A673 (cell line): ENCODE measurements at places on chromosomes 6 and 20. TPM values are rescaled to one million over a fixed set of nuclear protein-coding genes. Genes with fewer than 3 reads are reported as not detected.

Gene ENPP3
- total RNA-seq, result 0.45 and 0.63 TPM in 2 replicates

Gene SPAG4
- 0.67 and 1.2 TPM in 2 replicates for total RNA-seq

- H3K27me3 ChIP-seq, result no peaks in the 10 kb centered on the region
- DNase-seq, result no peak
- H3K27ac ChIP-seq, result no peak overlapping the region
- H3K4me1 ChIP-seq, result peaks cover 6% of the 10 kb centered on the region
Observed at GRCh38 chr6:36686668-36687513, 8.4 kb downstream of the CDKN1A start.

DNA sequence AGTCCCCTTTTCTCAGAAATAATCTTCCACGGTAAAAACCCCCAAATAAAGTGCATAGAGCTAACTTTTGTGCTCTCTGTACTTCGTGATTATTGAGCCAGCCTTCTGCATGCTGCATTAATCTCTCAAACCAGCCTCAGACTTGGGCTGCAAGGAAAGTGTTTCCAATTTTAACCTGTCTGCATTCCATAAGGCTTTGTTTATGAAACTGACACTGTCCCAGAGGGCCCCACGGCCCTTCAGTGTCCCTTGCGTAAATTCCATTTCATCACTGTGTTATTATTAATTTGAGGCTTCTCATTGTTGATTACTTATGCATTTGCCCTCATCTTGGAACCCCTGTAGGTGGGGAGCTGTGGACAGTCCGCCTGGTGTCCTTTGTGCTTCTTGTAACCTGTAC, 15.6 kb upstream of the SNRPB2 start:
- H3K36me3 ChIP-seq, result no peaks in the 10 kb centered on the region
- DNase-seq, result no peak
- H3K27ac ChIP-seq, result no peak overlapping the region
- no peaks in the 10 kb centered on the region for H3K4me1 ChIP-seq

Gene DDO
- total RNA-seq, result not detected in 2 replicates

DNA sequence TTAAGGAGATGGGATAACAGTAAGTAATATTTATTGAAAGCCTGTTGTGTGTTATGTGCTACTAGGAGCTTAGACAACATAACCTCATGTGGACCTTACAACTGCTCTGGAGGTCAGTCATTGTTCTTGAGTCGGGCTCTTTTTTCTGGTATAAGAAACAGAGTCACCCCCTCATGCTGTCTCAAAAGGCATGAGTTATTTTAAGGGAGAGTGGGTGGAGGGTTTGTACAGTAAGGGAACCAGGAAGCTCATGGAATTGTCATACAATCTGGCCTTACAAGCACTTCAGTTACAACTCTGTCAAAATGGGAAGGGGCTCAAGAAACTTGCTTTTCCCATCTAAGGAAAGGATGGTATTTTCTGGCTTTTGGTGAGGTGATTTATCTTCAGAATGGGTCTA, 16.5 kb upstream of the DSE start:
- DNase-seq, result no peak
- H3K27me3 ChIP-seq, result no peaks in the 10 kb centered on the region
- H3K36me3 ChIP-seq, result no peaks in the 10 kb centered on the region
- H3K4me3 ChIP-seq, result no peak overlapping the region

- H3K27me3 ChIP-seq, result no peaks in the 10 kb centered on the region
- H3K36me3 ChIP-seq, result no peaks in the 10 kb centered on the region
- H3K4me1 ChIP-seq, result peaks cover 16% of the 10 kb centered on the region
- no peak overlapping the region for H3K27ac ChIP-seq
- peak overlapping the region; percentile 26 for H3K4me3 ChIP-seq
Observed at GRCh38 chr20:37598100-37598543, 70.4 kb upstream of the BLCAP start.

Gene BNIP5
- not detected in 2 replicates for total RNA-seq

- peaks cover 12% of the 10 kb centered on the region for H3K27me3 ChIP-seq
- H3K4me3 ChIP-seq, result no peak overlapping the region
- no peaks in the 10 kb centered on the region for H3K4me1 ChIP-seq
- H3K27ac ChIP-seq, result no peak overlapping the region
Observed at GRCh38 chr6:118377711-118378414, 170.2 kb upstream of the PLN start.

Gene DSN1
- total RNA-seq, result 40.8 and 42.4 TPM in 2 replicates

GRCh38 chr6:89487864-89488263, 54.9 kb downstream of the ANKRD6 start:
- H3K4me1 ChIP-seq, result no peaks in the 10 kb centered on the region
- H3K36me3 ChIP-seq, result no peaks in the 10 kb centered on the region
- no peaks in the 10 kb centered on the region for H3K27me3 ChIP-seq
- no peak overlapping the region for H3K27ac ChIP-seq

DNA sequence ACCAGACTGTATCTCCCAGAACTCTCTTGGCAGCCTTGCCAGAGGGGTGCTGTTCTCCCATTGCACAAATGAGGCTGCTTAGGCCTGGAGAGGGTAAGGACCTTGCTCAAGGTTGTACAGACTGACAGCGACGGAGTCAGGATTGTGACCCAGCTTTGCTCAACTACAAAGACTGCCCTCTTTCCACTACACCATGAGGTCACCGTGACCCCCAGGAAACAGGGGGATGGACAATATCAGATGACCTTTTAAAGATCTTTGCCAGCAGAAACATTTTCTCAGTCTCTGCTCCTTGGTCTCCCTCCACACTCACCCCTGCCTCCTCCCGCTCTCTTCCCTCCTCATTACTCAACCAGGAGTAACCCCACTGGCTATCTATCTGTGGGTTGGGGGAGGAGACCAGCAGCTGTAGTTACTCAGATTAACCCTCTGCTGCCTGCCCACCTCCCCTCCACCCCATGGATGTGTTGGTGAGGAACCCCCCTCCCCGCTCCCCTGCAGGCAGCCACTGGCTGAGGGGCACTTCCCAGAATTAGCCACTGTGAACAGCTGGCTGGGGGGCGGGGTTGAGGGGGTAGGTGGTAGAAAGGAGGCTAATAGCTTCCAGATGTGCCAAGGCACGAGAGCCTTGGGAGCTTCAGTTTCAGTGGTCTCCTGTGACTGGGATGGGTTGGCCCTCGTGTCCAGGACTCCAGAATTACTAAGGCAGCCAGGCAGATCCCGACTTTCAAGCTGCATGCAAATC, 26.9 kb upstream of the MRPS18A start:
- H3K27ac ChIP-seq, result peak overlapping the region; percentile 74
- DNase-seq, result peak; percentile 84
- peaks cover 42% of the 10 kb centered on the region for H3K4me1 ChIP-seq
- H3K4me3 ChIP-seq, result no peak overlapping the region
- H3K27me3 ChIP-seq, result no peaks in the 10 kb centered on the region

GRCh38 chr6:121748850-121749249, 313.4 kb downstream of the GJA1 start:
- no peaks in the 10 kb centered on the region for H3K36me3 ChIP-seq
- no peak overlapping the region for H3K27ac ChIP-seq
- H3K4me1 ChIP-seq, result no peaks in the 10 kb centered on the region
- H3K4me3 ChIP-seq, result no peak overlapping the region

DNA sequence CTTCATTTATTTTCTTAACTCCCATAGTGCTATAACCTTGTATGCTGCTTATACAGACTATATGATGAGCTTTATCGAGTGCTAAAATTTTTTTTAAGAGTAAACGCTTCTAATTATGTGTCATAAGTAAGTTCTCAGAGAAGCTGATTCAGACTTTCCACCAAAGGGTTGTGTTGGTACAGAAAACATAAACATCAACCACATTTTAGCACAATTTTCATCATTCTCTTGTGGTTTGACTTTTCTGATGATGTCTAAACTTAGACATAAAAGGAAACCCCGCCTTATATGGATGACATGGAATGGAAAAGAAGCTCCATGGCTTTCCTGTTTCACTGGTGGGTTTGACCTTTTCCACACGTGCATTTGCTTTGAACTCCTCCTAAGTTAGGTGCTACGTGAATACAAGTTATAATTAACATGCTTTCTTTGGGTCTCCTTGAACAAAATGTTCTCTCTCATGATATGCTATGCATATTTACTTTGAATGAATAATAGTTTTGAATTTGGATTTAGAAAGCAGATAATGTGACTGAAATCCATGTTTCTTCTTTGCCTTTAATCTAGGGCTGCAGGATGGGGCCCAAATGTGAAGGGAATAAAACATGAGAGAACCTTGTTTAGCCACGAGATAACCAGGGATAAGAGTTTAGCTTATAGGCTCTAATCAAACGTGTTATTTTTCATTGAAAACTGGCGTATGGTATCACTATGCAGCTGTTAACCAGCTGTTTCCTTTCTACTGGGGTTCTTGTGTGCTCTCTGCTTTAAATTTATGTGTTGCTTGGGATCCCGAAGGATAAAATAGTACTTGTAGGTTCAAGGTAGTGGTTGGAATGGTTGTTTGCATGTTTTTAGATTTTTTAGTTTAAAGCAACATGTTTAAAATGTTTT, 127.1 kb upstream of the AHI1 start:
- H3K4me3 ChIP-seq, result no peak overlapping the region
- H3K27me3 ChIP-seq, result peaks cover 21% of the 10 kb centered on the region
- H3K4me1 ChIP-seq, result no peaks in the 10 kb centered on the region
- no peak for DNase-seq
- no peaks in the 10 kb centered on the region for H3K36me3 ChIP-seq

Gene MEI4
- not detected in 2 replicates for total RNA-seq

Gene C20orf141
- total RNA-seq, result not detected in 2 replicates

GRCh38 chr6:161169696-161170095, 104.2 kb downstream of the AGPAT4 start:
- no peaks in the 10 kb centered on the region for H3K27me3 ChIP-seq
- DNase-seq, result peak; percentile 22
- no peak overlapping the region for H3K4me3 ChIP-seq
- H3K27ac ChIP-seq, result no peak overlapping the region

DNA sequence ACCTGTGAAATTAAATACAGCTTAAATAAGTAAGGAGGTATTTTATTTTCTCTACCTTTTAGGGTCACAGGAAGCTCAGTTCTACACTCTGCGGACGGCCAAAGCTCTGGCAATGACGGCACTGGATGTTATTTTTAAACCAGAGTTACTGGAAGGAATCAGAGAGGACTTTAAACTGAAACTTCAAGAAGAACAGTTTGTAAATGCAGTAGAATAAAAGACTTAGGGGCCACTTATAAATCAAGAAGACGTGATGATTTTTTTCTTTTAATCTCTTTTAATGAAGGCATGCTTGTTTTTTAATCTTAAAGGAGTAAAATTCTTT, 16.2 kb downstream of the PM20D2 start:
- H3K27me3 ChIP-seq, result no peaks in the 10 kb centered on the region
- H3K4me1 ChIP-seq, result no peaks in the 10 kb centered on the region
- no peak overlapping the region for H3K4me3 ChIP-seq
- peaks cover 46% of the 10 kb centered on the region for H3K36me3 ChIP-seq
- DNase-seq, result no peak

DNA sequence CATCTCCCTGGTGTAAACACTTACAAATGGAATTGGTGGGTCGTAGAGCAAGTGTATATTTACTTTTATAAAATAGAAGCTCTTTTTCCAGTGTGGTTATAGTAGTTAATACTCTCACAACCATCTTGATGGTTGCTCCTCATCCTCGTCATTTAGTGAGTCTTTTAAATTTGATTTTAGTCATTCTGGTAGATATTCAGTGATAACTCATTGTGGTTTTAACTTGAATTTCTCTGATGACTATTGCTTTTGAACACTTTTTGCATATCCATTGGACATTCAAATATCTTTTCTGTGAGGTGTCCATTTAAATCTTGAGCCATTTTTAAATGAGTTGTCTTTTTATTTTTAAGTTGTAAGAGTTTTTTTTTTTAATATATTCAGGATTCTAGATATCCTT, 189.2 kb upstream of the PHACTR1 start:
- no peaks in the 10 kb centered on the region for H3K4me1 ChIP-seq
- H3K4me3 ChIP-seq, result no peak overlapping the region
- H3K27me3 ChIP-seq, result no peaks in the 10 kb centered on the region
- no peak overlapping the region for H3K27ac ChIP-seq
- DNase-seq, result no peak

- H3K4me3 ChIP-seq, result no peak overlapping the region
- no peaks in the 10 kb centered on the region for H3K27me3 ChIP-seq
- no peak overlapping the region for H3K27ac ChIP-seq
- peaks cover 8% of the 10 kb centered on the region for H3K4me1 ChIP-seq
- no peak for DNase-seq
- no peaks in the 10 kb centered on the region for H3K36me3 ChIP-seq
Observed at GRCh38 chr6:109097661-109098060, 2.4 kb downstream of the CEP57L1 start.

DNA sequence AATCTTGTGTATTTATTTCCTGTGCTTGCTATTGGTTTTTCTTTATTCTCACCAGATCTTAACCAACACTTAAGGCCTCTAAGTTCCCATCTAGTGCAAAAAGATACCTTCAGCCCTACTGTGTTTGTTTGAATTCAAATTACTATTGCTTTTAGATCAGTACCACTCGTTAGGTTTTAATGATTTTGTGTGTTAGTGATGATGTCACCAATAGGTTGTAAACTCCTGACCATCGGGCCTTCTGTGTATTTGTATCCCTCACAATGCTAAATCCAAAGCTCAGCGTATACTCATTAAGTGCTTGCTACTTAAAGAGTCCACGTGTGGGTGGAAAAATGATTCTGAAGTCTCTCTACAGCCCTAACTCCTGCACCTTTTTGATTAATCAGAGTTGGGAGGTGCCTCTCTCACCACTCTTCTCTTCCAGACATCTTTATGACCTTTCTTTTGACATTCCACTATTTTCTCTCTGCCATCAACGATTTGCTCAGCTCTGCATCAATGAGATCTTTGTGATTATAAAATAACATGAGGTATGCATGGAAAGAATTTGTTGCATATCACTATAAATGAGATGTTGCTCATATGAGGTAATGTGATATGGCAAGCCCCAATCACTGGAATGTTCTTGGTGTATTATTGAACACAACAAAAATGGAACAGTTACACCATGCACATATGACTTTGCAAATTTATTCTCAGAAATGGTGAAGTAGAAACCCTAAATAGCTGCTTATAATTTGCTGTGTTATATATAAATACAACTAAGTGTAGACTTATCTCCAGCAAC, 55.1 kb upstream of the LAMA2 start:
- DNase-seq, result no peak
- H3K27ac ChIP-seq, result no peak overlapping the region
- no peaks in the 10 kb centered on the region for H3K27me3 ChIP-seq
- no peaks in the 10 kb centered on the region for H3K4me1 ChIP-seq

DNA sequence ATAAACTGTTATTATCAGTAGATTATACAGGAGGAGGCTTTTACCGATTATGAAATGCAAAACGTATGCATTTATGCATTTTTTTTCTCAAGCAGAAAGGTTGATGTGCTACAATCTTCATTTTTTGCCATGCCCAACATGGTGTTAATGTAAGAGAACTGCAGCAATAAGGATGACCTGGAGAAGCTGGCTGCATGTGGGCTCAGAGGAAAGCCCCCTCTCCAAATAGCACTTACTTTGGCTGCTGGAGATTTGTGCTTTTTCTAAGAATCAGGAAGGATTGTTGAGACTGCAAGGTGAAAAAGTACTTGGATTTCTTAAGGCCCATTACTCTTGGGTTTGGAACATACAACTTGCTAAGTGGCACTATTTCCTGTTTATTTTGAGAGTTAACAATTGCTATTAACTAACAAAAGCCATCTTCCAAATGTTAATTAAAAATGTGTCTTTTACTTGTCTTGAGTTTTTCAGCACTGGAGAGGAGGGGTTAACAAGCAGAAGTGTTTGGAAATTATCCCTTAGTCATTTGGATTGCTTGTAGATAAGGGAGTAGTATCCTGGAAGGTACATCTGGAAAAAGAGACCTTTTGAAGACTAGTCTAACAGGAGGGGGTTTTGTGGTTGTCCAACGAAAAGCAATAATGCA, 5.6 kb downstream of the SOX4 start:
- no peak for DNase-seq
- H3K4me1 ChIP-seq, result peaks cover 28% of the 10 kb centered on the region
- H3K36me3 ChIP-seq, result peaks cover 28% of the 10 kb centered on the region
- H3K27ac ChIP-seq, result no peak overlapping the region
- no peak overlapping the region for H3K4me3 ChIP-seq
